ENCODE measurements at places on chromosomes 1 and 21. TPM values are rescaled to one million over a fixed set of nuclear protein-coding genes. Genes with fewer than 3 reads are reported as not detected.

GRCh38 chr1:168008595-168008994 lies 71.7 kb upstream of the MPC2 start:
- ATAC-seq: no peak

DNA sequence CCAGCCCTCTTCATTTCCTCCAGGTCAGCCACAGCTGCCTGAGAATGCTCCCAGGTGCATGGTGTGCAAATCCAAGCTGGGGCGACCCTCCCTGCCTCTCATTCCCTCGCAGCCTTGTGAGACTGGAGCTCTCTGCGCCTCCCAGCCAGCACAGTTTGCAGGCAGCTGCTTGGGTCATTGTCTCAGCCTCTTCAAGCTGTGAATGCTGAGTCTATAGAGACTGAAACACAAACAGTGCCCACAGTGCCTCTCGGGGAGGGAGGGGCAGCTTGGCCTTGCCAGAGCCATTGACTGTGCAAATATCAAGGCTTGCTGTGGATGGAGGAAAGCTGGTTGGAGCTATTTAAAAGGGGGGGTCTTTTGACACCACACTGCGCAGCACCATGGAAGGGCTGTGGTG lies 10.6 kb downstream of the PLXNA2 start:
- ATAC-seq: peak; percentile 23

DNA sequence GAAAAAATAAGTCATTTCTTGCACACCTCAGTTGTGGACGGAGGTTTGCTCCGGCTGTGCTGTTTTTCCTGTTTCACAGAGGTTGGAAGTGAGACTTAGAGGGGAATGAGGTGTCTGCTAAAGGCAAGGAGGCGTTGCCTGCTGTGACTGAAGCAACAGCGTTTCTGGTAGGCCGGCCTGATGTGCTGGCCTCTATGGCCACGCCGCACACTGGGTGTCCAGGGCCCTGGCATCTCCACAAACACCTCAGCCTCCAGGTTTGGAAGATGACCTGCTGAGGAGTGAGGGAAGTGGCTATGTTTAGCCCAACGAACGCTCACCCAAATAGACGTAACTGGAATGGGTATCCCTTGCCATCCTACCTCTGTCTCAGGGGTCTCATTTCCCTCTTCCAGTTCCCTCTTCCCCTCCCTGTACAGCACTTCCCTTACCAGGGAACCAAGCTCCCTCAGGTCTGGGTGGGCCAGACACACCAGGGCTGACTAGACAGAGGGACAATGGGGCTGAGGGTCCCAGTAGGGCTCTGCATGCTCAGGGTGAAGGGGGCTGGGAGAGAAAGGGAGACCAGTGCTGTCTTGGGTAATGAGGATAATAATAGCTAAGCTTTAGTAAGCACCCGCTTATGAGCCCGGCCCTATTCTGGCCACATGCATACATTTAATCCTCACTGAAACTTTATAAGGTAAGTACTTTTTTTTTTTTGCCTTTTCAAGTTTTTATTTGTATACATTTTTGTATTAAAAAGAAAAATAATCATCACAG lies 11.9 kb downstream of the CACNA1S start:
- no peak for ATAC-seq

DNA sequence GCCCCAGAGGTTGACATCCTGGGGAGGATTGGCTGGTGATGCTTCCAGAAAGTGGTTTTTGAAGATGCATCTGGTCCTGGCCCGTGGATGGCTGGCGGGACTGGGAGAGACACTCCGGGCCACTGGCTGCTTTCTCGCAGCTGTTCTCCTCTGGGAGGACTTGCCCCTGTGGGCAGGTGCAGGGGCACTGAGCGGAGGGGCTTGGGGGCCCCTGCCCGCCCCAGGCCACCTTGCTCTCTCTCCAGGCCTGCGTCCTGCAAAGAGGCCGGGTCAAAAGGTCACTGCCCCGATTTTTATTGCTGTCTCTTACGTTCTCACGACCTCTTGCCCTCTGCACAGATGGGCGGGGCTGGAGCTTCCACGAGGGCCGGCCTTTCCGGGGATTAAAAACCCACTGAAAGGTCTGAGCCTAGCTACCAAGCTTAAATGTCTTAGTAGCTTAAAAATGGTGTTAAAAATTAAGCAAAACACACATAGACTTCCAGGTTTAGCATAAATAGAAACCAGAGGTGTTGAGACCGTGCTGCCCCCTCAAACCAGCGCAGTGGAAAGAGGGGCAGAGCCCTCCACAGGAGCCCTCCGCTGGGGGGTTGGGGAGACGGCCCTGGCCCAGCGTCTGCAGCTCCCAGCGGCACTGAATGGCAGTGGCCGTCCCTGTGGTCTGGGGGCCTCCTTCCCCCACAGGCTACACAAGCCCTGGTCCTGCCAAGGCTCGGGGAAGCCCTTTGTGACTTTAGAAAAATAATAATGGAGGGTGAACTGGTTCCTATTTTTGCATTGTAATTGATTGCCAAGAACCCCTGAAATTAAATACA lies 43.9 kb downstream of the SKI start:
- no peak for ATAC-seq

- no peak for ATAC-seq
Measured at GRCh38 chr21:44996983-44997936, 57.4 kb downstream of the SLX9 start.

- peak; percentile 69 for ATAC-seq
Measured at GRCh38 chr1:48109390-48110013, 112.3 kb upstream of the TRABD2B start.

DNA sequence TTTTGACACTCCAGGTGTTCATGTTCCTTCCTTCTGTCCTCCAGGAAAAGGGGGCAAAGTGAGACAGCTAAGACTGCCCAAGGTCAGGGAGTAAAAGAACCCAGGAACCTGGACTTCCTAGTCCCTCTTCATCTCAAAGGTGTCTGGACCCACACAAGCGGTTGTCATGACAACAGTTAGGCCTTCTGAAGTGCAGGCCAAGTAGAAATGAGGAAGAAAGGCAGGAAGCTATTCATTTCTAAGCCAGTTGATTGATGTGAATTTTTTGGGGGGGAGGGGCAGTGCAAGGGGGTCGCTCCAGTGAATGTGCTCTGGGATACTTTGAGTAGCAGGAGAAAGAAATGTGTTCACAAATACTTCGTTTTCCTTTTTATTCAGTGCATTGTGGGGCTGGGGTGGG lies 114.3 kb downstream of the NAV1 start:
- ATAC-seq: no peak

GRCh38 chr1:198867182-198867581 lies 228.3 kb downstream of the PTPRC start:
- no peak for ATAC-seq

The CCDC181 gene
- not detected for total RNA-seq

GRCh38 chr1:232036181-232036933 lies 409.8 kb downstream of the DISC1 start:
- no peak for ATAC-seq

DNA sequence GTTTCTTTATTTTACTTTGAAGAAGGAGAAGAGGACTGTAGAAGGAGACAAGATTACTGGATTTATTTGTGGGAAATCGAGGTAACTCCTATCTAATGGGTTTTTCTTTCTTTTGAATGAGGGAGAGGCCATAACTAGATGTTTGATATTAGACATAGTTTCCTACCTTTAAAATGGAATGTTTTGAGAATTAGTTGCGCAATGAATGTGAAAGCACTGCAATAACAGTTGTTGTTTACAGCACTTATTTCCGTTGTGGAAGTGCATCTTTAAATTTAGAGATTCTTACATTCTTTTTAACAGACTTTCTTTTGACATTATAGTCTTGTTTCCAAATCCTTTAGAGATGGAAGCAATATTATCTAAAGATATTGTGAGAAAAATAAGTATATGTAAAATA lies 229.0 kb downstream of the SRGAP2C start:
- ATAC-seq: no peak

The TMEM200B gene
- 1.4 TPM for total RNA-seq

GRCh38 chr1:69967245-69967766 lies 238.1 kb downstream of the LRRC40 start:
- ATAC-seq: no peak

- ATAC-seq: no peak
Measured at GRCh38 chr21:41529769-41530168, 21.8 kb upstream of the TMPRSS2 start.

DNA sequence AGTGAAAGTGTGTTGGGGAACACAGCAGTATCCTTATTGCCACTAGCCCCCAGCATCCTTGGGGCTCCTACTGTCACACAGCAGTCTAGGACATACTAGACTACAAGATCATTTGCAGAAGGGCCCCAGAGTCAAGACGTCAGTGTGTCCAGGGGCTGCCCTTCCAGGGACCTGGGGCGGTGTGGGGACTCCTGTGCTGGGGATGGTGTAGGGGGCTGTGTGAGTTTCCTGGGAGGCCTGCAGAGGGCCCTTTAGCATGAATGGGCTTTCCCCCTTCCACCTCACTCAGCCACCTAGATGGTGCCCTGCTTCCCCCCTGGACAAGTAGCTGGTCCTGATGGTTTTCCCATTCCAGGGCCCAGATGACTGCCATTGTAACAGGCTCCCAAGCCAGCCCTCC lies 17.5 kb upstream of the KIF21B start:
- ATAC-seq: no peak

The ADGRL2 gene
- 40.5 TPM for total RNA-seq

The ALPL gene
- 3.6 TPM for total RNA-seq

The SLC44A3 gene
- total RNA-seq: 10.1 TPM

- no peak for ATAC-seq
Measured at GRCh38 chr1:181091309-181092040, 3.0 kb downstream of the IER5 start.

DNA sequence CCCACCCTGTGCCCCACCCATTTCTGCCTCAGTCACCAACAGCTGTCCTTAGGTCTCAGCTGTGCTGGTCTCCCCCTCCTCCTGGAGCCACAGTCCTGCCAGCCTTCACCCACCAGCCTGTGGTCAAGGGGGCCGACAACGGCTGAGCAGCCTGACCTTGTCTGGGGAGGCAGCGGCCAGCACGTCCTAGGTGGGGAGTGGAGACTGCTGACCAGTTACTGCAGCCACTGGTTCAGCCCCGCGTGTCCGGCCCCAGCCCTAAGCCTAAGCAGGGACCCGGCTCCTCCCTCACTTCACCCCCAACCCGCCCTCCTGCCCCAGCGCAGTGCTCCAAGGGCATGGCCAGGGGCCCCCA lies 79.2 kb downstream of the MORN1 start:
- ATAC-seq: no peak

- no peak for ATAC-seq
Measured at GRCh38 chr1:72105201-72105600, 177.1 kb downstream of the NEGR1 start.

- peak; percentile 45 for ATAC-seq
Measured at GRCh38 chr1:209427811-209428210, 155.7 kb upstream of the CAMK1G start.

DNA sequence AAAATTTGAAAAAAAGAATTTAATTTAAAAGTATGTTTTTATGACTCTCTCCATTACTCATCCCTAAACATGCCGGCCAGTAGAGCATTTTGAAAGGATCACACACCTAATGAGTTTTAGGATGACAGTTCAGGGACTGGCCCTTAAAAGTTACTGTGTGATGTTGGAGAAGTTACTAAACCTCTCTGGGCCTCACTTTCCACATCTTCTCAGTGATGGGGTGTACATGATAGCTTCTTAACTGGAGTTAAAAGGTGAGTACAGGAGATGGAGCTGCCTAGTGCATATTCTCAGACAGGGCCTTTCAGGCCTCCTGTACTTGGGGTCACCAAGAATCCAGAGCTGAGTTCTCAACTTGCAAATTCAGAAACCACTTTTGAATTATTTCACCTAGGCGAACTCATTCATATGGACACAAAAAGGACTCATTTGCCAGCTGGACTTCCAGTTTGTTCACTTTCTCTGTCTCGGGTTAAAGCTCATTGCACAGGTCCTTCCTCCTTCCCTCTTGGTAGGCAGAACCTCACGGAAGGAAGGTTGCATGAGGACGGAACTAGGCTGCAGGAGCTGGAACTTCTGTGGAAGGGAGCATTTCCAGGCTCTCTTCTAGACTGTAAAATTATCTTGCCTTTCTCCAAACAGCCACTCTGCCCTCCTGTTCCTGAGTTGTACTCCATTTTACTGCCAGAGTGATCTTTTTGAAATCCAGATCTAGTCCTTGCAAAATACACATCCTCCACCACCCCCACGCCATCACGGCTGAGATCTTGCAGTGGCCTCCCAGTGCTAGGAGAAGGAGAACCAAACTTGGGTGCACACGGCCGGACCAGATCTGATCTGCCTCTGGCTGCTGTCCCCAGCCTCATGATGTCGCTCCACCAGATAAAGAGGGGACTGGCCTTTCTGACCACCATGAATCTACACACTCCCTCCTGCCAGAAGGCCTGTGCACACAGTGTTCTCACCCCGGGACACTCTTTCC lies 4.3 kb upstream of the SLC30A1 start:
- no peak for ATAC-seq

The MIXL1 gene
- not detected for total RNA-seq

DNA sequence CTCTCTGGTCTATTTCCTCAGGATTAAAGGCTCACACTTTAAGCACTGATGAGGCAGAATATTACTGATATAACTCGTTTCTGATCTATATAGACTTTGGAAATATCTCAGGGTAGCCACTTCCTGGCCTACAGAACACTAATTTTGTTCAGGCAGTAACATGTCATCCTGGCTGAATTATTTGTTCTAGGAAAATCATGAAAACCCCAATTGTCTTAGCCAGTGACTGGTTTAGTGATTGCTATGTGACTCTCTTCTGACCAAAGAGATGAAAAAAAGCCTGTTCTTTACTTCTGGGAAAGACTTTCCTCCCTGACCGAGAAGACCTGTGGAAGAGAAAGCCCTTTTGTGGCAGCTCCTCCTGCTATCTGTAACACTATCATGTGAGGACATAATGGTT lies 453.7 kb downstream of the SETD4 start:
- peak; percentile 87 for ATAC-seq

GRCh38 chr1:43447891-43448708 lies 5.6 kb downstream of the HYI start:
- ATAC-seq: no peak

- ATAC-seq: no peak
Measured at GRCh38 chr1:74729741-74730478, 2.9 kb downstream of the CRYZ start.

DNA sequence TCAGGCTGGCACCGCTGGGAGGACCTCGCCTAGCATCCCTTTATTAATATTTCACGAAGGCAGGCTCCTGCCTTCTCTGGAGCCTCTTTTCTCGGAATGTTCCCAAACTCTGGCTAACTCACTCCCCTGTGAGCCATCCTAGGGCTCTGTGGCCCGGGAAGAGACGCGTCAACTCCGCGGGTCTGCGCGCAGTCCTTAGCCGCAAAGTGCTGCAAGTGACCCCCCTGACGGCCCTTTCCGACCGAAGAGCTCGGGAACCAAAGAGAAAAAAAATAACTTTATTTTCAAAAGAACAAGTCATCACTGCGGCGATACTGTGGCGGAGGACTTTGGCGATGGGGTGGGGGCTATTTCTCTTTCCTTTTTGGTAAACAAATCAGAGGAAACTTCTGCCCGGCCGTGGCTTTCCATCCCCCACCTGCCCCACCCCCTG lies 14.6 kb downstream of the NR5A2 start:
- no peak for ATAC-seq

DNA sequence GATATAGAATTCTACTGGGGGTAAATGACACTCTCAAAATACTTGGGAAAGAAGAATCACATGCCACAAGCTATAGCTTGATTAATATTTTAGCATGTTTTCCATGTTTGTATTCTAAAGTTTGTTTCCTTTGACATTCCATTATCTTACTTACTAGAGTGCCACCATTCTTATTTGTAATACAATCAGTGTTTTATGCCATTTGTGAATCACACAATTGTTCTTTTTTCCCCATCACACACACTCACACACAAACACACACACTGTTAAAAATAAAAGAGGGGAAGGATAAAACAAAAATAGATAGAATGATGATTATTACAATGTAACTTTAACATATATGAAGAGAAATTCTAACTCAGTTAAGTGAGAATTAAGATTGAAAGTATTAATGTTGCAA lies 16.0 kb upstream of the TEKT2 start:
- no peak for ATAC-seq
